ENCODE measurements at places on chromosomes 5 and 9.

DNA sequence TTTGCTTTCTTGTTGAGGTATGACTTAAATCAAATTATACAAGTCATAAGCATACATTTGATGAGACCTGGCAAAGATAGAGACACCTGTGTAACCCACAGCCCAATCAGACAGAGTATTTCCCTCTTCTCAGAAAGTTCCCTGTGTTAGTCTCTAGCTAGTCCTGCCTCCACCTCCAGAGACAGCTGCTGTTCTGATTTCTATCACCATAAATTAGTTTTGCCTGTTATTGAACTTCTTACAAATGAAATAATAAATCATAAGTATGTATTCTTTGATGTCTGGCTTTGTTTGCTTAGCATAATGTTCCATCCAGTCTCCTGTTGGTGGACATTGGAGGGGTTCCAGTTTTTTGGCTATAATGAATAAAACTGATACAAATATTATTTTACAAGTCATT lies 194.5 kb downstream of the ICE1 start:
- peaks cover 6% of the 10 kb centered on the region for H3K4me1 ChIP-seq
- no peak overlapping the region for H3K27ac ChIP-seq

- no peak overlapping the region for H3K4me3 ChIP-seq
- H3K4me1 ChIP-seq, result no peaks in the 10 kb centered on the region
- H3K36me3 ChIP-seq, result no peaks in the 10 kb centered on the region
These were observed 168.6 kb downstream of the PRELID2 start for GRCh38 chr5:145666591-145666990.

DNA sequence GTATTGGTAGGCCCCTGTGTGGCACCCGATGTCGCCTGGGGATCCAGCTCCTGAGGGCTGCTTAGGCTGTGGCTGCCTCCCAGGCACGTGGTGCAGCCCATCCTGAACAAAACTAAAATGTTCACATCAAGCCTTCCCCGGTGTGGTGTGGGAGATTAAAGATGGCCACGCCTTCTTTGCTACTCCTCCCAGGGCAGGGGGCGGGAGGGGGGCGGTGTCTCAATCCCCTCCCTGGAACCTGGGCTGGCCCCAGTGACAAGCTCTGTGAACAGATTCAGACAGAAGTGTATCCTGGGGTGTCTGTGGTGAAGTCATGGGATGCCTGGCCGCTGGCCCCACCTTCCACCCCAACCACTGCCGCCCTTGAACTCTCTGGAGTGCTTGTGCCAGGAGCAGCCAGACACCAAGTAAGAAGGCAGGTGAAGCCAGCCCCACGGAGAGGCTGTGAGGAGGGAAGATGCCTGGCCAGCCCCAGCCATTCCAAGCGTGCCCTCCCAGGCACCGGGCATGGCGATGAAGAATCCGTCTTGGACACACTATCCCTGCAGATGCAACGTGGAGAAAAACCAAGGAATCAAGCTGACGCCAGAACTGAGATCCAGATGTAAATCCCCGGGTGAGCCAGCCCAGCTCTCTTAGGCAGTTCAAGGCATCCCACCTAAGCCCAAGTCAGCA lies 75.8 kb downstream of the AK8 start:
- DNase-seq, result no peak
- H3K4me3 ChIP-seq, result no peak overlapping the region
- H3K36me3 ChIP-seq, result no peaks in the 10 kb centered on the region
- no peak overlapping the region for H3K27ac ChIP-seq
- H3K27me3 ChIP-seq, result peaks cover 20% of the 10 kb centered on the region
- no peaks in the 10 kb centered on the region for H3K4me1 ChIP-seq

GRCh38 chr9:131271506-131271931 lies 4.8 kb downstream of the FAM78A start:
- H3K4me3 ChIP-seq, result no peak overlapping the region
- H3K27ac ChIP-seq, result no peak overlapping the region
- no peaks in the 10 kb centered on the region for H3K27me3 ChIP-seq
- no peaks in the 10 kb centered on the region for H3K4me1 ChIP-seq
- no peak for DNase-seq

- H3K4me1 ChIP-seq, result peaks cover 56% of the 10 kb centered on the region
- peak; percentile 94 for DNase-seq
- peaks cover 6% of the 10 kb centered on the region for H3K36me3 ChIP-seq
- no peaks in the 10 kb centered on the region for H3K27me3 ChIP-seq
- H3K27ac ChIP-seq, result peak overlapping the region; percentile 83
- H3K4me3 ChIP-seq, result peak overlapping the region; percentile 51
These were observed 44.9 kb downstream of the SHB start for GRCh38 chr9:38024036-38024681.

GRCh38 chr9:7375013-7375511 lies 424.5 kb downstream of the DMAC1 start:
- DNase-seq, result no peak
- H3K36me3 ChIP-seq, result no peaks in the 10 kb centered on the region
- no peaks in the 10 kb centered on the region for H3K4me1 ChIP-seq
- H3K4me3 ChIP-seq, result no peak overlapping the region

DNA sequence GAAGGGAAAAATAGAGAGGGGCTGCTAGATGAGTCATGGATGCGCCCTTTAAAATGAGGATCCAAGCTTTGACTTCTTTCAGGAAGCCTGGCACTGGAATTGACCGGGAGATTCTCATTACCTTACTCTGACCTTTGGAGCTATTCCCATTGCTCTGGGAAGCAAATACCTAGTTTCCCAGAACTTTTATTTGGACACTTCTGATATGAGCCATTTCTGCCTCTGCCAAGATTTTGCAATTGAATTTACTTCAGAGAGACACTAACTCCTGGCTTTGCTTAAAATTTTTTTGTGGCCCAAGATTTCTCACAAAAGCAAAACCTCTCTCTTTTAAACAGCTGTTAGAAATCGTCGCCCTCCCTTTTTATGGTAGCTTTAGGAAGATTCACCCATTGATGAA lies 15.7 kb upstream of the AGXT2 start:
- H3K4me3 ChIP-seq, result no peak overlapping the region
- DNase-seq, result peak; percentile 14
- no peak overlapping the region for H3K27ac ChIP-seq
- no peaks in the 10 kb centered on the region for H3K4me1 ChIP-seq
- peaks cover 3% of the 10 kb centered on the region for H3K27me3 ChIP-seq

DNA sequence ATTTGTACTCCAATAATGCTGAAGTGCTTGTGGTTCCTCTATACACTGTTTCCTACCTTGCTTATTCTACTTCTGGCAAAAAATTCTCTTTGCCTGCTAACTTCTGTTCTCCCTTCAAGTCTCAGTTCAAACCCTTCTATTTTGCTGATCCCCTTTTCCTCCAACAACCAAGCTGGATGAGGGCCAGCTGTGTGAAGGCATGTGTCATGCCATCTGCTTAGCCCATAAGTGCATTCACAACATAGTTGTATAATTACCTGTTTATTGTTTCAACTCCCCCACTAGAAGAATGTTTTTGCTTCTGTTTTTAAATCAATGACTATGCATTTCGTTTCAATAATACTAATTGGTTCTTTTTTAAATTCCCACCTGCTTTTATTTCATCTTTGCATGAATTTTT lies 1951.4 kb upstream of the WWC1 start:
- H3K36me3 ChIP-seq, result no peaks in the 10 kb centered on the region
- H3K27me3 ChIP-seq, result no peaks in the 10 kb centered on the region
- no peak overlapping the region for H3K27ac ChIP-seq
- H3K4me1 ChIP-seq, result peaks cover 11% of the 10 kb centered on the region
- no peak overlapping the region for H3K4me3 ChIP-seq

GRCh38 chr5:53713978-53714666 lies 153.7 kb downstream of the NDUFS4 start:
- H3K27me3 ChIP-seq, result peaks cover 10% of the 10 kb centered on the region
- H3K36me3 ChIP-seq, result no peaks in the 10 kb centered on the region
- H3K4me3 ChIP-seq, result no peak overlapping the region
- H3K27ac ChIP-seq, result no peak overlapping the region

DNA sequence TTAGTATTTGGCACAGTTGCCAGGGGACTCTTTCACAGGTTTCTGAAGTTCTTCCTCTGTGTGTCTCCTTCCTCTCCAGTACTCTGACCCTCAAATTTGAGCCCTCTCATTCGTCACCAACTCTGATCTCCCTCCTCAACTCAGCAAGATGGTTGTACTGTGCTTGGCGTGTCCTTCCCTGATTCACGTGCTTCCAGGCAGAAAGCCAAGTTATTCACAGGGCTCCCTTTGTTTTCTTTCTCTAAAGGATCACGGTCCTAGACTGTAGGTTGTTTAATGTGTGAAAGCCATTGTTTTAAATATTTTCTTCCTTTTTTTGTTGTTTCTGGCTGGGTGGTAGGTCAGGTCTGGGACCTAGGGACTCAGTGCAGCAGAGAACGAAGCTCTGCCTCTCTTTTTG lies 142.9 kb downstream of the DMAC1 start:
- H3K4me1 ChIP-seq, result peaks cover 8% of the 10 kb centered on the region
- no peak overlapping the region for H3K4me3 ChIP-seq
- no peaks in the 10 kb centered on the region for H3K36me3 ChIP-seq
- H3K27ac ChIP-seq, result no peak overlapping the region
- peak; percentile 62 for DNase-seq
- H3K27me3 ChIP-seq, result no peaks in the 10 kb centered on the region

- peaks cover 6% of the 10 kb centered on the region for H3K36me3 ChIP-seq
- H3K27me3 ChIP-seq, result no peaks in the 10 kb centered on the region
- H3K27ac ChIP-seq, result no peak overlapping the region
- H3K4me3 ChIP-seq, result no peak overlapping the region
- DNase-seq, result no peak
- no peaks in the 10 kb centered on the region for H3K4me1 ChIP-seq
These were observed 28.9 kb downstream of the PLPP7 start for GRCh38 chr9:131318231-131319085.

- peak overlapping the region; percentile 72 for H3K4me3 ChIP-seq
- H3K36me3 ChIP-seq, result no peaks in the 10 kb centered on the region
- H3K27ac ChIP-seq, result peak overlapping the region; percentile 65
- DNase-seq, result no peak
These were observed 483 bp upstream of the PLPP6 start for GRCh38 chr9:4661611-4662010.

DNA sequence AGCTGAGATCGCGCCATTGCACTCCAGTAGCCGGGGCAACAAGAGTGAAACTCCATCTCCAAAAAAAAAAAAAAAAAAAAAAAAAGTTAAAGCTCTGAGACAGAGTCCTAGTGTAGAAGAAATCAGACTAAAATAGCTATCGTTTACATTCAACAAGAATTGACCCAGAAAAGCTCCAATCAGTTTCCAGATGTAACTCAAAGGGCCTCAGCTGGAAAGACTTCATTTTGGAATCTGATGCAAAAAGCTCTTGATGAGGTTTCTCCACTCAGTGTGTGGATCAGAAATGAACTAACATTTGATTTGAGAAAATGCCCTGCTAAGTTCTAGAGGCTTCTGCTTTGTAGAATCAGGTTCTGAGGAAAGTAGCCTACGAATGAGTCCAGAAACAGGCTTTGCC lies 7.2 kb upstream of the C1QTNF2 start:
- DNase-seq, result no peak
- H3K4me1 ChIP-seq, result no peaks in the 10 kb centered on the region
- no peak overlapping the region for H3K4me3 ChIP-seq
- H3K36me3 ChIP-seq, result no peaks in the 10 kb centered on the region
- H3K27me3 ChIP-seq, result peaks cover 39% of the 10 kb centered on the region
- no peak overlapping the region for H3K27ac ChIP-seq

DNA sequence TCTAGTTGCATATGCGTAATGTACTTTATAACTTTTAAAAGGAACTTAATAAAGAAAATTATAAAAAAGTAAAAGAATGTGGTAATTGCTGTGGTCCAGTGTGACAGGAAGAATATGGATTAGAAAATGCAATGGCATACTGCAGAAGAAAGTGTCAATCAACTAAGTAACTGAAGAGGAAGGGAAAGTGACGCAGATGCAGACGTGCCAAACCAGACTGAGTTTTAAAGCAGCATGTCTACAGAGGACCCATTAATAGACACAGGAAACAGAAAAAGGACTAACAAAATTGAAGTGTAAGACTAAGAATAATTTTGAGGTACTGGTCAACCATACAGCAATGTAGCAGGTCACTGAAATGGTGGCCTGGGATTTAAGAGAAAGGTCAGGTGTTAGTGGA lies 73.3 kb downstream of the DPYSL3 start:
- H3K27ac ChIP-seq, result no peak overlapping the region
- H3K4me1 ChIP-seq, result peaks cover 9% of the 10 kb centered on the region
- H3K4me3 ChIP-seq, result no peak overlapping the region
- H3K36me3 ChIP-seq, result no peaks in the 10 kb centered on the region

DNA sequence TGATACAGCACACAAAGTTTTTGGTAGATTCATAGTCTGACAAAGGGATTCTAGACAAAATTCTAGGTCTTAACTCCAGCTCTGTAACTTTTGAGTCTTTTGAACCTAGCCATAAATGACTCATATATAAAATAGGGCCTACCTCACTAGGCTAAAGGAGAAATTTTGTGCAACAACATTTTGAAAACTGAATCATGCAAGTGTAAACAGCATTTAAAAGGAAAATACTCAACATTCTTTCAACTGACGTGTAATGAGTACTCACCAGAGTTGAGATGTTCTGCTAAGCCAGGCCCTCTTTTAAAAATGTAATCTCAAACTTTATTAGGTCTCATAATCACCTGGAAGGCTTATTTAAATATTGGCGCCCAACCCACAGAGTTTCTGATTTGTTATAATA lies 113.2 kb downstream of the STK32A start:
- DNase-seq, result peak; percentile 14
- H3K27ac ChIP-seq, result no peak overlapping the region
- H3K36me3 ChIP-seq, result no peaks in the 10 kb centered on the region
- no peak overlapping the region for H3K4me3 ChIP-seq

GRCh38 chr5:64822320-64822719 lies 53.6 kb downstream of the CWC27 start:
- H3K4me1 ChIP-seq, result peaks cover 5% of the 10 kb centered on the region
- H3K27ac ChIP-seq, result no peak overlapping the region
- no peak overlapping the region for H3K4me3 ChIP-seq
- H3K27me3 ChIP-seq, result no peaks in the 10 kb centered on the region
- DNase-seq, result no peak
- H3K36me3 ChIP-seq, result peaks cover 6% of the 10 kb centered on the region

DNA sequence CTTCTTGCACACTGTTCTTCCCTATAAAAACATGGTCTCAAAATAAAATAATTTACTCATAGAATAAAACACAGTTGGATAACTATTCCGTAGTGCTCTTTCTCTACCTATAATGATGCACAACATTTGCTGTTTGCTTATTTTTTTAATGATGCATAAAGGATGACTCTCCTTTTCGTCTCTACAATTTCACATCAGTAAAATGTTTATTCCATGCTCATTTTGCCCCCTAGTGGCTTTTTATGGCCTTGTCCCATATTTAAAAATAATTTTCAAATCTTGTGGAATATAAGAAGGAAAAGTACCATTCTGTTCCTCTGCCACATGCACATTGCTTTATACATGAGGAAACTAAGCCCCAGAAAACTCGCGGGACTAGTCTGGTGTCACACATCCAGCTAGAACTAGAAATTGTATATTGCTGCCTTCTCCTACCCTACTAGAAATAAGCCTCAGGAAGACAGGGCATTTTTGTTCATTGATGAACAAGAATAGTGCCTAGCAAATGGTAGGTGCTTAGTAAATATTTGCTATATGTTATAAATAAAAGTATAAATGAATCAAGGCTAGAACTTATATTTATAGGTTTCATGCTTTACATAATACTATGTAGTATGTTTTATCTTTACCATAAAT lies 12.7 kb downstream of the KCTD16 start:
- peaks cover 14% of the 10 kb centered on the region for H3K4me1 ChIP-seq
- no peaks in the 10 kb centered on the region for H3K27me3 ChIP-seq
- no peaks in the 10 kb centered on the region for H3K36me3 ChIP-seq
- H3K4me3 ChIP-seq, result no peak overlapping the region
- DNase-seq, result peak; percentile 64

- H3K27ac ChIP-seq, result no peak overlapping the region
- no peaks in the 10 kb centered on the region for H3K36me3 ChIP-seq
- H3K4me3 ChIP-seq, result no peak overlapping the region
- DNase-seq, result no peak
- peaks cover 5% of the 10 kb centered on the region for H3K4me1 ChIP-seq
These were observed 2232.8 kb upstream of the WWC1 start for GRCh38 chr5:166058660-166059059.

All from MCF 10A (cell line).